Lower leg skin (tissue), 4 donors: ENCODE measurements at places on chromosomes 12 and 14.

GRCh38 chr14:85865701-85866100 lies 335.8 kb downstream of the FLRT2 start:
- DNase-seq, result no peak

DNA sequence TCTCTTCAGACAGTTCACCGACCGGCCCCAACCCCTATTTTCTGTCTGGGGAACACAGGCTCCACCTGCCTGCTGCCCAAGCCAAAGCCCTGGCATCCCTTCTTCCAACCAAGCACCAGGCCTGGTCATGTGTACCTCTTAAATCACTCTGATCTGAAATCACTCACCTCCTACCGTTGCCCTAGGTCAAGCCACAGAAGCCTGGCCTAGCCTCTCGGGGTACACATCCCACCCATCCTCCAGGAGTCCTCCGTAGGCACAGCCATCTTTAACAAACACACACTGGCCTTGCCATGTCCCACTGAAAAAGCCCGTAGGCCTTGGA lies 81.8 kb downstream of the IRF2BPL start:
- no peak for DNase-seq

- no peak for DNase-seq
Measured at GRCh38 chr14:97290065-97290464, 492.9 kb downstream of the VRK1 start.

DNA sequence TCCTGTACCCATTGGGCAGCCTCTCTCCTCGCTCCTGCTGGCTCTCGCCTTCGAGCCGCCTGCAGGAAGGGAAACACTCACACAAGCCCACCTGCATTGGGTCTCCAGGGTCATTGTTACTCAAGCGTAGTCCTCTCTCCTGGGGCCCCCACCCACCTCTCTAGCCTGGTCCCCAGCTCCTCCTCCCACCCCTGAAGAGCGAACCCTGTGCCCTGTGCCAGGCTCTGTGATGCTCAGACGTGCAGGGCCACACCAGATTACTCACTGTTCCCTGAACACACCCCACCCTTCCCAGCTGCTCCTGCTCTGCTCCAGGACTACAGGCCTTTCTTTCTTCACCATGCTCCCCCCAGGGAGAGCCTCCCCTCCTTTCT lies 88.1 kb downstream of the NINJ2 start:
- no peak for DNase-seq

GRCh38 chr14:77804592-77804991 lies 4.7 kb downstream of the ADCK1 start:
- no peak for DNase-seq

DNA sequence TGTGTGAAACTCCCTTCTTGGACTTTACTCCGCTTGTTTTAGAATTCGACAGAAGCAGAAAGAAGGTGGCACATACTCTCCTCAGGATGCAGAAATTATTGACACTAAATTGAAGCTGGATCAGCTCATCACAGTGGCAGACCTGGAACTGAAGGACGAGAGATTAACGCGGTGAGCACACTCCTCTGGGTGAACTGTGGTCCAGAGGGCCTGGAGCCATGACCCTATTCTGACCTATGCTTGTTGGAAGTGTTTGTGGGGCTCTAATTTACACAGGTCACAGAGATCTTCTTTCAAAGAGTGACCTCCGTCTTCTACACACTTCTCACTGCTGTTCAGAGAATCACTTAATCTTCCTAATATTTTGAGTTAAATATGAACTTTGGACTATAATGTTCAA lies 72.5 kb upstream of the MYF6 start:
- DNase-seq, result no peak

DNA sequence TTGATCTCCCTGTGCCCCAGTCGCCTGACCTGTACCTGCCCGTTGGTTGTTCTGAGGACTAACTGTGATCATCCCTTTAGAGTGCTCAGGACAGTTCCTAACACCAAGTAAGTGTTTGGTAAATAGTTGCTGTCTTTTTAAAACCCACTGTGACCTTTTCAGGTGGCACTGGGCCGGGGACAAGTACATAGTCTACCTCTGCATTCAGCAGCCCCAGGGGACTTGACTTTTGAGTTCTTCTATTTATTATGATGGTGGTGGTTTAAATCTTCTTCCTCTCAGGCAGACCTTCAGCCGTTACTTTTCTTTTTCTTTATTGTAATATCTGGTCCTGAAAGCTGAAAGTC lies 38.8 kb downstream of the EVL start:
- no peak for DNase-seq

GRCh38 chr12:96571101-96571862 lies 81.9 kb downstream of the CFAP54 start:
- DNase-seq, result no peak

DNA sequence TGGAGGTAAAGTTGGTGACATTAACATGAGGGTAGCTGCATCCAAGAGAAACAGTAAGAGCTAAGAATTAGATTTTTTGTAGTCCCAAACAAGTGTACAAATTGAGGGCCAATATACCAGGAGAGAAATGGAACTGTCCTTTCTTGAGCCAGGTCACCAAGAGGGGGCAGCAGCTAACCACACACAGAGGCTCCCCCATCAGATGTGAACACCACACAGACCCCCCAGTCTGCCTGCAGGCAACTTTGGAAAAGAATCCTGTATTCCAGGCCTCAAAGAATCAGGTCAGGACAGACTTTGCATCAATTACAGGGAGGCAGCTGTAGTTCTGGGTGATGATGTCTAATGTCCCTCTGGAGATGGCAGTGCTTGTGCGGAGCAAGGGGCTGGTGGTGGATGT lies 77.9 kb downstream of the SPTB start:
- DNase-seq, result no peak

DNA sequence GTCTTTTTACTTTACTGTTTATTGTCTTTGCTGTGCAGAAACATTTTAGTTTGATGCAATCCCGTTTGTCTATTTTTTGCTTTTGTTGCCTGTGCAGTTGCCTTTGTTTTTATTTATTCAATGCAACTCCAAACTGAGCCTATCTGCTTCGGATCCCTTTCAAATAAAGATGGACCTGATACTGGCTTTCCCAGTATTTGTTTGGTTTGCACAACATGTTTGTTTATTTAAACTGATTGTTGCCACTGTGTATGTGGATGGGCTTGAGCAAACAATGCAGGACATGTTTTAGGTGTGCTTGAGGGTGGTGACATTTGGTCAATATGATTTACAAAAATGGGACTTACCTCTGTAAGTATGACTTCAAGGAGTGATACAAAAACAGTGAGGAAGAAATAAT lies 6.7 kb downstream of the TRHDE start:
- DNase-seq, result no peak

DNA sequence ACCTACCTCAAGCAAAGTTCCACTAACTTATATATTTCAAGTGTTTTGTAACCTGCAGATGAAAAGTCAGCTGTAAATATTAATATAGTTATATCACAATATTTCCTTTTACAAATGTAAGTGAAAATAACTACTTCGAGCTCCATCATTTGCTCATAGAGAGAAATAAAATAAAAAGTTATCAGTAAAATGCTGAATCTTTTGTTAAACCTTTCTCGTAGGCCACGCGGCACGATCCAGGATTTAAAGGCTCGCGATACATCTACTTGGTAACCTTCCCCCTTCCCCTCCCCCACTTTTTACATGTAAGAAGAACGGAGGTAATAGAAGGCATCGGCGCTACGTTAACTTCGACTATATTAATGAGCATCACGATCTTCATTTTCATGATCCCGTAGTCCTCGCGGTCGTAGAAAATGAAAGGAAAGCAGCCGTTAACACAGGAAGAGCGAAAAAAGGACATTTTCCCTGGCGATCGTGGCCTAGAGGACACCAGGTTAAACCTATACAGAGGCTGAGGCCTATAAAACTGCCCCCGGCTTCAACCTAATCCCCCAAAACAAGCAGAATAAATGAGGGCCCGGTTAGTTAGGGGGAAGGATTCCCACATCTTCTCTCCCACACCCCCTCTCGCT lies 508 bp downstream of the HNRNPC start:
- peak; percentile 51 for DNase-seq

GRCh38 chr12:92690601-92691000 lies 12.2 kb upstream of the PLEKHG7 start:
- DNase-seq, result no peak

GRCh38 chr12:93122569-93123091 lies 193.5 kb upstream of the EEA1 start:
- no peak for DNase-seq

DNA sequence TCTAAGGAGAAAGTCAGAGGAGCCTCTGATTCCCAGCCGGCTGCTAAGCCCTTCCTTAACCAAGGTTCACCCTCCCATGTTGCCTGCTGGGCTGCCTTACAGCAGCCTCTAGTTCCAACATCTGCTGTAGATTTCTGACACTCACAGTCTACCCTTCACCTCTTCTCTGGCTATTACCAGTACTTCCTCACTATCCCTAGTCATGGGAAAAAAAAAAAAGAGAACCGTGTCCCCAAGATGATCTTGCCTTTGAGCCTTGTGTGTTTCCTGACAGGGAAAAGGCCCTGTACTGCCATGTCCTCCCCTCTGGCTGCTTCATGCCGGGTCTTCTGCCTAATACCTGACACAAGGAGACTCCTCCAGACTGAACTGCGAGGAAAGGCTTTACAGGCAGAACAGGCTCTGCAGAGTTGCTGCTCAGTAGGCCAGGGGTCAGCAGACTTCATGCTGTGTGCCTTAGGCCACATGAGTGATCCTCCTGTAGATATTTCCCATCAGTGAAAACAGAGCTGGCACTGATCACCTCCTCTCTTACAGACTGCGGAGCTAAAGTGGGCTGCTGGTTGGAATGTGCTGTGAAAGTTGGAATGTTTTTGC lies 46.8 kb downstream of the PRKCH start:
- DNase-seq, result no peak

DNA sequence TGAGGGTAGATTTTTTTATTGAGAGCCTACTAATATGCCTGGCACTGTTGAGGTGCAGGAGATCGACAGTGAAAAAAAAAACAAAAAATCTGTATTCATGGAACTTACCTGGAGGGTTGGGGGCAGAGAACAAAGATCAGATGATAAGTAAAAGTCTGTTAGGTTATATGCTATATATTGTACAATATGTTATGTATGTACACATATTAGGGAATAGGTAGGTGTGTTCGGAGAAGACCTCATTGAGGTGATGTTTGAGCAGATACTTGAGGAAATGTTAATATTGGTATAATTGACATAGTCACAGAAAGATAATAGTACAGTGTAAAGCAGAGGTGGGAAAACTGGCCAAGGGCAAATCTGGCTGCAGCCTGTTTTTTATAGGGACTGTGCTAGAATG lies 5.6 kb downstream of the ARF6 start:
- DNase-seq, result no peak

DNA sequence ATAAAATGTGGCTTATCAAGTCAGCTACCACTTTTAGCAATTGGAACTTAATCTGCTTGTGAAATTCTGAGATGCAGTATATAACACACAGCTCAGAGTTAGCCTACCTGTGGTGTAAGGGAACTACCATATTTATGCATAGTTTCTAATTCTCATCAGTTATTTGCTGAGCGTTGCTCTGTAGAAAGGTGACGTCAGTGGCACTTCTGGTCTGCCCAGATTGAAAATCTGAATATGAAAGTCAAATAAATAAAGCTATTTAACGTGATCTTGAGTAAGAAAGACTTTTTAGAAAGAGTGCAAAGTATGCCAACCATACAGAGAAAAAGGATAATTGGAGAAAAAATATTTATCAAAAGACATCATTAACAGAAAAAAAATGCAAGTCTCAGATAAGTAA lies 938.9 kb upstream of the NOVA1 start:
- no peak for DNase-seq

- no peak for DNase-seq
Measured at GRCh38 chr14:102318781-102319276, 717 bp upstream of the ZNF839 start.

- peak; percentile 75 for DNase-seq
Measured at GRCh38 chr12:5258498-5258897, 173.4 kb upstream of the NTF3 start.

DNA sequence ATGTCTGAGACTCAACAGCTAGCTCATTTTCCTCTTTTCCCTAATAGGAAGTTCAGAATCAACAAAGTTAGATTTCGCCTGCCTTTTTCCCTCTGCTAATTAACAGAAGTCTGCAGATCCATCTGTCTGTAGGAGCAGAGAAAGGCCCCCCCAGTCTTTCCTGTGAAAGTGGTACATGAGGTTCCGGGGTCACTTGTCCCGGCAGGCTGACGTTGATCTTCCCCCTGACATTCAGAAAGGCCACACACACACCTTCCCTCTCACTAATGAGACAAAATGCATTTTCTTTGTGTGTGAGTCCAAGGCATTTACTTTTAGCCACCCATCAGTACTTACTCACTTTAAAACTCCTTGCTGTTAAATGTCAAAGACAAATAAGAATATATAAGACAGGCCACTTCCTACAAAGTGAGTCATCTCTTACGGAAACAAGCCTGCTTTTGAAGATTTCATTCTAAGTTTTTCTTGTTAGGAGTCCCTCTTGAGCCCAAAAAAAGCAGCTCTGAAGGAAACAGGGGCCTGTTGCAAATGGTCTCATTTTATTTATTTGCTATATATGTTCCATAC lies 138.7 kb downstream of the TTC7B start:
- no peak for DNase-seq

DNA sequence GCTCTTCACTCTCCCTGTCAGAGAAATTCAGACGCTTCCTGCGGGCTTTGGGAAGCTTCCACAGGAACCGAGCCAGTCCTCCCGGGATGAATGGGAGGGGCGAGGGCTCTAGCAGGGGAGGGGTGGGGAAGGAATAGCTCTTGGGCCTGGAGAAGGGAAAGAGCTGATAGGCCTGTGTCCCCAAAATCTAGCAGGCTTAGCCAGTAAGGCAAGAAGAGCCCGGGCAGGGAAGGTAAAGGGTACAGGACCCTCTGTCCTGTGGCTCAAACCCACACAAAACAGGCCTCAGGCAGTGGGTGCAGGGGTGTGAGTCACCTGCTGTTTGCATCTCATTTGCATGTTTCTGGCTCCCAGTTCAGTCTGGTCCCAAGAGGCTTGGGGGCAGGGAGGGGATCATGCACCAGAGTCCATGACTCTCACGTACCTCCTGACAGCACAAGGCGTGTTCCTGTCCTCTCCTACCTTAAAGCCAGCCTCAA lies 8.7 kb upstream of the SMUG1 start:
- no peak for DNase-seq

- no peak for DNase-seq
Measured at GRCh38 chr12:127239781-127240180, 1027.2 kb upstream of the TMEM132C start.

DNA sequence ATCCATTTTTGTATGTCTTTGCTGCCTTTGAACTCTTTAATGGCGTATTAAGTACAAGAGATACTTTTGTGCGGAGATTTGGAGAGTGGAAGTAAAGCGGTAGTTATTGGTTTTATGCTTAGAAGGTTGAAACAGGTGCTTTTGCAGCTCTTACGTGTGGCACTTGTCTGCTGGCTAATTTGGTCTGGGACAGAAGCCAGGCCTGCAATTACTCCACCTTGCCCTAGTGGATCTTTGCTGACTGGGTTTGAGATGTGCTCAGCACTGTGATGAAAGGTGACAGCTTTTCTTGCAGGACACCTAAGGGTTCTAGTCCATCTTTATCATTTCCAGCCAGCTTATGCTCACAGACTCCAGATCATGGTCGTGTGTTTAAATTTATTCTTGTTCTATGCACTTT lies 252.5 kb downstream of the RPL10L start:
- no peak for DNase-seq

- DNase-seq, result no peak
Measured at GRCh38 chr14:77031759-77032490, 3.4 kb upstream of the IRF2BPL start.
